ENCODE measurements at places on chromosomes 11 and 22.

- DNase-seq = no peak
Observed at GRCh38 chr22:33909075-33909458, 11.2 kb downstream of the LARGE1 start.

- DNase-seq = no peak
Observed at GRCh38 chr22:22125579-22126468, 118.8 kb upstream of the VPREB1 start.

- no peak for DNase-seq
Observed at GRCh38 chr11:65398362-65398910, 12.0 kb downstream of the FRMD8 start.

DNA sequence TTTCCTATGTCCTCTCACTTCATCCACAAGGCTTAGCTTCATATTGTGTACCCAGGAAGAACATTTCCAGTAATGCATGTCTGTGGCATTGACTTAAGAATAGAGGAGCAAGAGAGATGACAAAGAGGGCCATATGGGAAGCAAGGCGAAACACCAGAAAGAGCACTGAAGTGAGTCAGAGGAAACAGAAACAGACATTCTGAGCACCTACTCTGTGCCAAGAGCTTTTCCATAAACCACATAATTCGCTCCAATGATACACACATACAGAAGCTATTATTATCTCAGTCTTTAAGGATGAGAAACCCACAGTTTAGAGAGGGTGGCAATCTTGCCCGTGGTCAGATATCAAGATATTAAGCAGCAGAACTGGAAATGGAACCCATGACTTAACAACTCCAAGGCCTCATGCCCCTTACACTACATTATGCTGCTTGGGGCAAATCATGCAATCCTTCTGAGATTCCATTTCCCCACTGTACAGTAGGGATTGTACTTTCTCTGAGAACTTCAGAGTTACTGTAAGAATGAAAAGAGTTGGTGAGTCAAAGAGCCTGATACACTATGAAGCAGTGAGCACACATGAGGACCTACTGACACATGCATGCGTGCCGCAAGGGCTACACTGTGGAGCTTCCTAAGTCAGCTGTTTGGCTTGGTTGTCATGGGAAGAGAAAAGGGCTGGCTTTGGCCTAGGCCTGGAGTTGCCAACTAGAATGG lies 126.6 kb downstream of the KCNC1 start:
- DNase-seq = no peak

- DNase-seq = peak; percentile 61
Observed at GRCh38 chr11:63866211-63866610, 27.3 kb downstream of the MARK2 start.

DNA sequence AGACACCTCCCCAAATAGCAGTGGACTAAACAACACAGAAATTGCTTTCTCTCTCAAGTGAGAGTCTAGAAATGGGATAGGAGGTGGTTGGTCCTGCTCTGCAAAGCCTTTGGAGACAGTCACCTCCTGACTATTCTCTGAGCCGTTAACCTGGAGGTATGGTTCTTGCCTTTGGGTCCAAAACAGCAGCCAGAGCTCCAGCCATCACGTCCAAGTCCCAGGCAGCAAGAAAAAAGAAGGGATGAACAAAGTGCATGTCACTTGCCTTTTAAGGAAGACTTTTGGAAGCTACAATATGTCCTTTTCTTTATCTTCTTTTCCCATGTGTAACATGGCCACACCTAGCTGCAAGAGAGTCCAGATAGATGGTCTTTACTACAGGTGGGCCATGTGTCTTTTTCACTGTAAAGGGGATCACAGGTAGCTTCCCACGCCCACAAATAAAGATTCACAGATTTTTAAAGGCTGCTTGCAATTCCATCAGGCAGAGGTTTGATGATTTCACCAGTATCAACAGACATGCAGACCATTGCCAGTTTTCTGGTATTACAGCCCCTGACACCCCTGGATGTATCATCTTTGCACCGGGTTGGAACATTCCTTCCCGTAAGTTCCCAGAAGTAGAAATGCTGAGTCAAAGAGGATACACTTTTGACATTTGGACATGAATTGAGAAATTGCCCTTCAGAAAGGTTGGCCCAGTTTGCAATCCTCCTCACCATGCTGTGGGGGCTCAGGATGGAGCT lies 66.0 kb downstream of the MYEOV start:
- DNase-seq = no peak

- no peak for DNase-seq
Observed at GRCh38 chr11:2102132-2102882, 36.9 kb downstream of the IGF2 start.

DNA sequence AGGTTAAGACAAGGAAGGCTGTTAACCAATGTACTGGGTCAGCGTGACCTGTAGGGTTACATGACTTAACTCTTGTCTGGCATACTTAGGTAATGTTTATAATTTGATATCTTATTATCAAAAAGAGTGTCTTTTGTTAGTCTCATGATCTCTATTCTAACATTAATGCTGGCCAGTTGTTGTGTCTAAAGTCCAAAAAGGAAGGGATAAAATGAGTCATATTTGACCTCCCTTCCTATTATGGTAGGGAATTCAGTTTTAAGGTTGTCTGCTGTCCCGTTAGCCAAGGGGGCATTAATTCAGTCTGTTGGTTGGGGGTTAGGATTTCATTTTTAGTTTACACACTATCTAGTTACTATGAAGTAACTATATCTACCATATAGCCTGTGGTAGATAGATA lies 364.0 kb downstream of the GRM5 start:
- no peak for DNase-seq

DNA sequence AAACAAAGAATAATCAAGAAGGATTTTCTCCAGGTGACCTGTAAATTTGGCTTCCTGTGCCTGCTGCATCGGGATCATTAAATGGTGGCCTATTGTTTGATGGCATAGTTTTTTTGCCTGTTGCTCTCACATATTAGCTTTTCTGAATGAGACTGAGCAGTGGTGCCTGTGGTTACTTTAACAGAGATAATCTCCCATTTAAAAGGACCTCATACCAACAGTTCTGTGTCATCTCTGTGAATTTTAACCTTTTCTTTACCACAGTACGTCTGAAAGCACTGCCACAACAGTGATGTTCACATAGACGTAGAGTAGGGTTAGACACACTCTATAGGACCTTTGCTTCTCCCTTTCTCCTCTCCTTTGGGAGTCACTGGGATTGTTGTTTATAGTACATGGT lies 22.9 kb upstream of the RCE1 start:
- DNase-seq = no peak

DNA sequence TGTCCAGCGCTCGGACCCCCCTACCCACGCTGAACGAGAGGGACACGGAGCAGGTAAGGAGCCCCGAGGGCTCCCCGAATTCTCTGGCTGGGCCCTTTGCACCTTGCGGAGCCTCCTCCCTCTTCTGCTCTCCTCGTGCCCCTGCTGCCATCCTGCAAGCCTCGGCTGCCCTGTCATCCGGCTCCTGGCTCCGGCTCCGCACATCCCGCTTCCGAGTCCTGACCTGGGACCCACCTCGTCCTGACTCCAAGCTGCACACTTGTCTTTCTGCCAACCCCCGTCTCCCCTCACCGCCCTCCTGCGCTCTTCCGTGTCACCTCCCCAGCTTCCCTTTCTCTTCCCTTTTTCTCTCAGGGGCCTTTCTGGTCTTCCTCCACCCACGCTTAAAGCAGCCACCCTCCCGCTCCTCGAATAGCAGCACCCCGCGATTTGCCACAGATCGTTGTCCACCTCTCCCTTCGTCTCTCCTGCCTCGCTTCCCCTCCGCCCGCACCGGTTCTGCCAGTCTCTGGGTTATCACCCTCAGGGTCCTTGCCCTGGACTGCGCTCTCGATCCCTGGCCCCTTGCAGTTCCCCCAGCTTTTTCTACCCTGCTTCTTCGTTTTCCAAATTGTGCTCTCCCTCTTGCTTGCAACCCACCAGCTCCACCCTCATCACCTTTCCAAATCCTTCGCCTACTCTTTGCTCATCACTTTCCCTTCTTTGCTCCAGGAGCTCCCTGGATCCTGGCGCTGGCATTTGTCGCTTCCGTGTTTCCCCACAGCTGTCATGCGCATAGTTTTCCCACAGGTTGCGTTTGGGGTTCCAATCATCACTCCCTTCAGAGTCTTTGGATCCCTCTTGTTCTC lies 822 bp downstream of the MARK2 start:
- peak; percentile 26 for DNase-seq

- DNase-seq = peak; percentile 12
Observed at GRCh38 chr22:24106385-24107381, 74.6 kb upstream of the SUSD2 start.

- DNase-seq = no peak
Observed at GRCh38 chr11:78562398-78562797, 12.3 kb downstream of the NARS2 start.

- no peak for DNase-seq
Observed at GRCh38 chr22:32473388-32473952, 1.1 kb upstream of the FBXO7 start.

DNA sequence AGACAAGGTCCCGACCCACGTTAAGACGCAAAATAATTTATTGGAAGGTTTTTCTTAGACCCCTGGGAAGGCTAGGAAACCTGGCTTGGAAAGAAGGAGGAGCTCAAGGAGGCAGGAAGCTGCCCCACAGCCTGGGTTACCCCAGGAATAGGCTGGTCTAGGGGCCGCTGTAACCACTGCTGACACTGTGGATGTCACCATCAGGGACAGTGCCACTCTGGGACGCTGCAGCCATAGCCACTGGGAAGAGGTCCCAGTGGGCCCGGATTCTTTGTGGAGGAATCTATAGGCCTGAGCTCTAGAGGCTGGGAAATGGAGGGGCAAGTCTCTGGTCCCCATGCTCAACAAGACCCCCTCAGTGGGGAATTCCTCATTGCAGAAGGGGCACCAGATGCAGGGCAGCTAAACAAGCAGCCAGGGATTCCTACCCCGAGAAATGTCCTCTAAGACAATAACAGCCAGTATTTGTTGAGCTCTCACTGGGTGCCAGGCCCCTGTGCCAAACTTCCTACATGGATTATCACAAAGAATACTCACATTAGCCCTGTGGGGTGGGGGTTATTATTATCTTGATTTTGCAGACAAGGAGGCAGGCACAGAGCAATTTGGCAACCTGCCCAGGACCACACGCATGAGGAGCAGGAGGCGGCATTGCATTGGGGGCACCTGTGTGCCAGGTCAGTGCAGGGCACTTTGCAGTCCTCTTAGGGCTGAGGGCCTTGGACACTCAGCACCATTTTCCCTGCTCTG lies 19.5 kb upstream of the CHKA start:
- no peak for DNase-seq

Measured in stimulated activated CD4-positive, alpha-beta T cell treated with anti-CD3 and anti-CD28 coated beads, Interleukin-12 subunit alpha, Interleukin-12 subunit beta, amount 100 ng/mL, for 4 hours (primary cell).